CD4-positive, alpha-beta T cell treated with Interleukin-15 for 4 hours (primary cell): ENCODE measurements at places on chromosomes 1 and 21.
A peak's percentile ranks its signal among the peaks of the same experiment; 100 is the strongest.

GRCh38 chr1:244953901-244954300 lies 89.6 kb upstream of the HNRNPU start:
- DNase-seq: no peak

DNA sequence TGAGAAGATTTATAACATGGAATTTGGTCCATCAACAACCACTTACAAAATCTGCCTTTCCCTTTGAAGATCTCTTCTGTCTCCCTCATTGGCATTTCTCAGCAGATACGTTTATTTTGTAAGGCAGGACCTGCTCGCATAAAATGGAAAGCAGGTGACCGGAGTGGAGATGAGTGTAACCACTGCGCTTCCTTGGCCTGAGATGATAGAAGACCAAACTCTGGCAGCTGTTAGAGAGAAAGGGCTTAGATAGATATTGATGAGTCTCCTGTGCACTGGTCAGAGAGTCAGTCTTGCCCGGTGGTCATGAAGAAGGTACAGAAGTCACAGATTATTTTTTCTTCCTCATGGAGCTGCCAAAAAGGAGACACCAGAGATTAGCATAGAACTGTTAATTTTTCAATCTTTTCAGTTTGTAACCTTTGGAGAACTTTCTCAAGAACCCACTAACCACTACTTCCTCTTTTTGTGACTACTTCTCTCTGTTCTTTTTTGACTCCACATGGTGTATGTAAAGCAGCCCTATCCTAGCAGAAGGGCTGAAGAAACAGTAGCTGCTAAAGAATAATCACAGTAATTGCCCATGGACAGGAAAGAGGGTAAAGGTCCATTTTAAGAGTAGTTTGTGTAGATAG lies 47.6 kb downstream of the FCRL3 start:
- DNase-seq: no peak

- DNase-seq: no peak
Observed at GRCh38 chr21:34185026-34185750, 111.8 kb downstream of the MRPS6 start.

DNA sequence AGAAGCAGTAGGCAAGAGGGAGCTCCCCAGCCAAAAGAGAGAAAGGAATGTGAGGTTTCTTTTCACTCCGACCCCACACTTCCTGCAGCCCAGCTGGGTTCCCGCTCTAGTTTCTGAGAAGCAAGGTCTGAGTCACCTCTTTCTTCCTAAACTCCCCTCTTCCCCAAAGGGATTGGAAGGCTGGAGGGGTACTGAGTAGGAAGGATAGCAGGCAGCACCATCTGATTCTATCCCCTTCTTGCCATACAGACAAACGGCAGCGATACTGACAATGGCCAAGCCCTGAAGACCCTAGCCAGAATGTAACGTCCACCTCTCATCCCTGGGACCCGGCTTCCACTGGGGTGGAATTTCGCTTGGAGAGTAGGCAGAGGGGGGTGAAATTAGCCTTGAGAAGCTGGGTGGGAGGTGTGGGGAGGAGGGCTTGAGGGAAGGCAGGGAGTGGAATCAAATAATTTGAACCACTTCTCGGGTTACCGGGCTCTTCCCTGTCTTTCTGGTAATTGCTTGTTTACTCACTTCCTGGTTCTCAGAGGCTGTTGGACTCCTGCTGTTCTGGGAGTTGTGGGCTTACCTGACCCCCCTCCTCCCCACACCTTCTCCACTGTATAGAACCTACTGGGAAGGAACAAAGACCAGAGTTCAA lies 13.2 kb downstream of the IER5 start:
- DNase-seq: no peak

- DNase-seq: no peak
Observed at GRCh38 chr1:223137455-223138085, 5.5 kb downstream of the TLR5 start.

GRCh38 chr1:99268021-99268420 lies 3.7 kb downstream of the PLPPR4 start:
- no peak for DNase-seq

- DNase-seq: no peak
Observed at GRCh38 chr1:8718850-8719361, 98.5 kb downstream of the RERE start.

DNA sequence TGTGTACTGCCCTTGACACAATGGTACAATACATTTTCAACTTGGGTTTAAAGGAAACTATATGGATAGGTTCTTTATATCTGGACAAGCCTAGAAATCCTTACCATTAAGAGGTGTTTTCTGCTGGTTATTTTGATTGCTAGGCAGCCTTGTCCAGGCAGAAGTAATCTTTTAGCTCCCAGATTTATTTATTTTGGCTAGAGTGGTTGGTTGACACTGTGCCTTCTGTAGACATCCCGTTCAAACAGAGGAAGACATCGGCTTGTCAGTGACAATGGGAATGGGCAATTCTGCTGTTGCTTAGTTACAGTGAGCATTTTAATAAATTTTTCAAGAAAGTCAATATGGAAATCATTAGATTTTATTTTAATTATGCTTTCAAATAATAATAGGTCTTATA lies 138.8 kb downstream of the VPS13D start:
- no peak for DNase-seq

DNA sequence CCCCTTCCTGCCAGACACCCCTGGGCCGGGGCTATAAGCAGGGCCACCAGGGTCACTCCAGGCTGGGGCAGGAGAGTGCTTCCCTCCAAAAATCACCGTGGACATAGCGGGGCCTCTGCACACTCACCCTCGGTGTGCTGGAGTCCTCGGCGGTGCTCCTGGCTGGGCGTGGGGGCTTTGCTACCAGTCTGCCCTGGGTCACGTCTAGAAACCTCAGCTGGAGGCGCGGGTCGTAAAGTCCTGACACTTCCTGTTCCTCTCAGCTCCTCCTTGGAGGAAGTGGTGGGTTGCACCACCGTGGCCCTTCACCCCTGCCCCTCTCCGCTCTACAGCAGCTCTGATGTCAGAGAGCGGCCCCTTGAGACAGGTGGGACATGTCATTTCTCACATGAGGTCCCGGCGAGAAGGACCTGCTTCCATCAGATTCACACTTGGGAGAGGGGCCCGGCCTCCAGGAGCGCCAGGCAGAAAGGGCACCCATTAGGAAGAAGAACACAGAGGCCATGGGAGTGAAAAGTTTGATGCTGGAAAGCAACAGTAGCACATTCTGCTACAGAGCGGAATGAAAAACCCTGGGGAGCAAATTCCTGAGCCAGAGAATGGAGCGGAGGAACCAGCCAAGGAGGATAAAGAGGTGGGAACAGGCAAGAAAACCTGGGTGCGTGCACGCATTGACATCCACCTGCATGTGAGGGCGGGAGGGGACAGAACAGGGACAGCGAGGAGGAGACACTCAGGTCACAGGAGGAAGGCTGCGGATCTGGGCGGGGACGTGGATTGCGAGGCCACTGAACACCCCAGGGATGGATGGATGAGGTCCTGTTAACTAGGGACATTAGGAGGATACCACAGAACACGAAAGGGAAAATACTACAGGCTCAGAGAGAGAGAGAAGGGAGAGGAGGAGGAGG lies at the start of gene ITGB2:
ITGB2 (minus strand) TSS at position 206 of the 911 bp plus-strand sequence. CDS start 10,117 bp downstream, outside the sequence.
- DNase-seq: peak; percentile 56

- DNase-seq: no peak
Observed at GRCh38 chr1:31372751-31373055, 173 bp downstream of the FABP3 start.

- DNase-seq: no peak
Observed at GRCh38 chr1:40029608-40030007, 10.9 kb upstream of the CAP1 start.

GRCh38 chr1:1431845-1432273 lies 3.6 kb upstream of the VWA1 start:
- DNase-seq: no peak
